ENCODE measurements at places on chromosomes 7 and 10.

DNA sequence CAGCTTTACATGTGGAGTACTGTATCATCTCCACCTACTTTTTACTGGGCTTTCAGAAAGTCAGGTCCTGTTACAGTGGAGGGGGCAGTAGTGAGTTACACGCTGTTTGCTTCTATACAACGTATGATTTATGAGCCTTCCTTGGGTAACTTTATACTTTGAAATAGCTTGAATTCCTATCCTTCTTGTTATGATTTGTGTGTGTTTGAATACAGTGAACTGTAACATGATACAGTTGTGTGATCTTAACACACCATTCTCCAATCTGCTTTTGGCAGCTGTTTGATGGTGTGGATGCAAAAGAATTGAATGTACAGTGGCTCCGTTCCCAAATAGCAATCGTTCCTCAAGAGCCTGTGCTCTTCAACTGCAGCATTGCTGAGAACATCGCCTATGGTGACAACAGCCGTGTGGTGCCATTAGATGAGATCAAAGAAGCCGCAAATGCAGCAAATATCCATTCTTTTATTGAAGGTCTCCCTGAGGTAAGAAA is 41.7 kb downstream of the SP8 start:
- DNase-seq: no peak

DNA sequence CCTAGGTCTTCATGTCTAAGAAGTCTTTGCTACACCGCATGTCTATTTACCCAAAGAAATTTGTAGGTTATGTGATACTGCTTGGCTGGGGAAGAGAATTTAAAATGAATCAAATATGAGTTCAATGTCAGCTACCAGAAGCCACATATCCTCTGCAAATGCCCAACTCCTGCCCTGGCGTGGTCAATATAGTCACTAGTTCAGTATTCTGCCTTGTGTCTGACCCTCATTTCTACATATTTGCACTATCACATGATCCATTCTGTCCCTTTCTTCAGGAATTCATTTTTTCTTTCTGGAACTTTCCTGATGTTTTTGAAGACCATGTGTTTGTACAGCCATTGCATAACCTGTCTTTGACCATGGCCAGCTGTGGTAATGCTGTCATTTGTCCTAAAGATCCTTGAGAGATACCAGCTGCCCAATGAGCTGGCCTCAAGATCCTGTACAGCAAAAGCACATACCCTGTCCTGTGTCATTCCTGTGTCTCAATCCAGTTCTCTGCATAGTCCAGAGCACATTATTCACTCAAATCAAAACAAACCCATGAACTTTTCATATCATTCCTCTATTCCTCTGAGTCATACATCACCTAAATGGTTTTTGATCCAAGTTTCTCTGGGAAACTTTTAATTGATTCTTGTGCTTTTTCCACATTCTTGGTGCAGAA is 524.5 kb downstream of the PARD3 start:
- DNase-seq: no peak

DNA sequence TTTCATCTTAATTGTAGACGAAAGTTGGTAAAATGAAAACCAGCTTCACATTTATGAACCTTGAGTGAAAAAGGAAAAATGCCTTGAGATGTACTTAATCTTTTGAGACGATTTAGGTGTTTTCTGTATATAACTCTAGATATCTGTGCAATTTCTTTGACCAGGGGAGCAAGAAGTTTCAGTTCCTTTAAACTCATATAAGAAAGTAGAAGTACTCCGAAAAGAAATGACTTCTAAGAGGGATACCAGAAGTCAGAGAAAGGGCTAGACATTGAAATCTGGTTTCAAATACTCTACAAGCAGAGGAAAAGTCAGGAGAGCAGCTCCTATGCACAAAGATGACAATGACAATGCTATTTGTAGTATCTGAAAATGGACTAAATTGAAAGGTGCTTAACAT is 303.7 kb downstream of the BAMBI start:
- DNase-seq: no peak

DNA sequence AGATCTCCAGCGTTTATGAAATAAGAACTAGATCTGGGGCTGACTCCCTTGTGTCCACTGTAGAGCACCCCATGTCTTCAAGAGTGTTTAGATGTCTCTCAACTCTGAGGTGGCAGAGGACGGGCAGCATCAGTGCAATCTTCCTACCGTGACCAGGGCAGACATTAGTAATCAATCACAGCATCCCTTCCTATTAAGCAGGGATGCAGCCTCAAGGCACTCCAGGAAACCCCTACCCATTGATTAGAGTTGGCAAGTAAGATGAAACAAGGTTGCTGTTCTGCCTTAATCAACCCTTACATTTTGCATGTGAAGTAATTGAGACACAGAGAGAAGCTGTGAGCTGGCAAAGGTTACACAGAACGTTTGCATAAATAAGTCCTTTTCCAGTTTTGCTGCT is 283.7 kb upstream of the ZMIZ1 start:
- DNase-seq: no peak

DNA sequence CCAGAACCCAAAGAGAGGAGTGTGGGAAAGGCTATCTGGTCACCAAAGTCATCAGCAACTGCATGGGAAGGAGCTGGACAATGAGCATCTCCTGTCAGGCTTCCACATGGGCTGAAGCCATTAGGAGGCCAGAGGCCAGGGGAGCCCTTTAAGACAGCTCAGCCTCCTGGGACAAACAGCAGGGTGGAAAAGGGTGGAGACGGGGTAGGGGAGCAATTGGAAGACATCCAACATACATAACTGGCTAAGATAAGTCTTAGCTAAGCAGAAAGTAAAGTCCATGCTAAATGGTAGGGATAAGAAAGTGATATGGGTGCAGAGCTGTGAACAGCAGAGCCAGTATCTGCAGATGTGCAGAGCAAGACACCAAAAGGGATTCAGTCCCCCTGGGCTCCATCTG is 1.5 kb upstream of the OAT start:
- no peak for DNase-seq

- no peak for DNase-seq
Measured at GRCh38 chr10:16408379-16408778, 28.4 kb upstream of the PTER start.

DNA sequence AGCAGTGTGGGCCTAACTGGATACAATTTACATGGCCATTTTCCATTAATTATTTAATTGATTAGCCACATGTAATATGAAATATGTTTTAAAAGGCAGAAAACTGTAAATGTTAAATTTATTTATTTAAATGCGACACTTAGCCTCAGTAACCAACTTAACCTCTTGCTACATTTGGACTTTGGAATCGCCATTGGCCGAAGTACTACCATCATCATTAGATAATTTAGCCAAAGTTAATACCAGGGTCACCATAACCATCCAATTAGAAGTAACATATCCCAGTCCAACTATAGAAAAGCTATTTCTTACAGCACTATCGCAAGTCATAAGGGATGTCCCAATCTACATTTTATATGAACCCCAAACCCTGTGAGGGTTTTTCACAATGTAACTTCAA is 558.6 kb upstream of the IGFBP3 start:
- DNase-seq: no peak

GRCh38 chr10:57759777-57760176 is 507.9 kb downstream of the IPMK start:
- DNase-seq: no peak

DNA sequence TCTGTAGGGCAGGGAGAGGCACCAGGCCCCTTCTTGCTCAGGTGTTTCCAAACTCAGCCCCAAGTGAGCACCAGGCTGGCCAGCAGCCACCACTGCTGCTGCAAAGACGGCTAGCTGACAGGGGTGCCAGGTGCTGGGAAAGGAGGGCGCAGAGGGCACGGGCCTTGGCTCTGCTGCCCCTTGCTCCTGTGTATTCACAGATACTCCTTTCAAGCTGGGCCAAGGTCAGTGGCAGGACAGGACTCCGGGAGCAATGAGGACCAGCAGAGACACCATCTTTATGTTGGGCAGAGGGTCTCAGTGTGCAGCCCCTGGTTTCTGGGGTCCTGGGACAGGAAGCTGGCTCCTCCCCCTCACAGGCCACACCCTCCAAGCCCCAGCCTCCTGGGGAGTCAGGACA is 110.1 kb downstream of the SMURF1 start:
- no peak for DNase-seq

DNA sequence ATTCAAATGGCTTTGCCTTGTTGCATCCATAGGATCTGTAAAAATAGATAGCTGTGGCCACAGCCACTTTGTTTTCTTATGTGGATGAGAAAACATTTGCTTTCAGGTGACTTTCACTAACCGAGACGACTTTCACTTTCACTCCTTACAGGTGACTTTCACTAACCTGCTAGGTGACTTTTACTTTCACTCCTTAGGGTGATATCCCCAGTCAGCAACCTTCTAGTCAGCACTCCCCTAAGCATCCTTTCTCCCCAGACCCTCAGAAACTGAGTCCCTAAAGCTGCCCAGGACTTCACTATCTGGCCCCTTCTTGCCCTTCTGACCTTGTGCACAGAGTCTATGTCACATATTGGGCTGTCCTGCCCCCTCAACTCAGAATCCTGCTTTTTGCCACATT is 177.5 kb downstream of the RELN start:
- DNase-seq: no peak

GRCh38 chr10:131025333-131025732 is 286.2 kb downstream of the TCERG1L start:
- no peak for DNase-seq

- no peak for DNase-seq
Measured at GRCh38 chr10:91036807-91037411, 116.0 kb upstream of the ANKRD1 start.

GRCh38 chr10:71687077-71687476 is 32.5 kb downstream of the C10orf105 start:
- DNase-seq: no peak

GRCh38 chr7:17948526-17949238 is 8.4 kb upstream of the SNX13 start:
- no peak for DNase-seq

DNA sequence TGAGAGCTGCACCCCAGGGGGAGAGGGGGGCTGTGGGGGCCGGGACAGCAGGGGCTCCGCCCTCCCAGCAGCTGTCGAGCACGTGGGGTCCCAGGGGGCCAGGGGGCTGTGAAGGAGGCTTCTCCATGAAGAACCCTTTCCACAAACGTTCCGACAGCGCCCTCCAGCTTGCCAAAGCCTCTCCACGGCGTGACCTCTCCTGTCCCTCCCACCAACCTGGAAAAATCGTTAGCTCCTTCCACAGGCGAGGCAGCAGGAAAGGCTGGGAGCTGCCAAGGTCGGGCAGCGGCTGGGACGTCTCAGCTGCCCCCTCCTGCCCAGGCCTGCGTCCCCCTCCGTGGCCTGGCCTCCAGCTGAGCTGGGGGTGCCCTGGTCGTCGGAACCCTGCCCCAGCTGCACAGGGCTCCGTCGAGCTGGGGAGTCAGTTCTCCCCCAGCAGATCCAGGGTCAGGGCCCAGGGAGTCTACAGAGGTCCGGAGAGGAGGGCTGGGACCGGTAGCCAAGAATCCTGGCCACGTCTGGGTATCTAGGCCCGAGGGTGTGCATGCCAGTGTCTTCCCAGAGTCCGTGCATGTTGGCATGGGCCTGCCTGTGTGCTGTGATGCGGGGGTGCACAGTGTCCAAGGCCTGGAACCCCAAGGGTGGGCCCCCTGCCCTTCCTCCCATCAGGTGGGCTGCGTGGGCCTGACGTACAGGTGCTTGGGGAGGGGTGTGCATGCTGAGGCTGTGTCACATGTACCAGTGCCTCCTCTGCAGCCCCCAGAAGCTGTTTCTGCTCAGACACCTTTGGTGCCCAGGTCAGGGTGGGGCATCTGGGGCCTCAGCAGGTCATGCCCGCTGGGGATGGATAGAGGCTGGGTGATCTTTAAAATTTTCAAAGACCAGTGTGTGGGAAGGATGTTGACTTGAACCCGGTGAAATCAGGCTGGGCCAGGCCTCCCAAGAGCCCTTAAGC is 66.5 kb downstream of the UNCX start:
- no peak for DNase-seq

DNA sequence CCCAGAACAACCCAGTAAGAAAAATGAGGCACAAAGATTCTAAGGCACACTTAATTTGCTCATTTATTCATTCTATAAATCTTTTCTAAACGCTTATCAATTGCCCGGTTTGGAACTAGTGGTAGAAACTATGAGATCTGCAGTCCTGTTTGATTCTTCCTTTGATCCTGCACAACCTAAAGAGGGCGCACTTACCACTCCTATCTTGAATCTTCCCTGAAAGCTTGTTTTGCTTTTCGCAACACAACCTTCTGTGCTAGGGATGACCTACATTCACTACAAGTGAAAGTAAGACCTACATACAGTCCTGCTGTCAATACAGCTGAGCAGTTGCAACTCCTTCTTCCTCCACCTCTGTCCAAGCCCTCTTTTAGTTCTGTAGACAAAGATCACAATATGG is 12.6 kb upstream of the ARL4A start:
- DNase-seq: no peak

DNA sequence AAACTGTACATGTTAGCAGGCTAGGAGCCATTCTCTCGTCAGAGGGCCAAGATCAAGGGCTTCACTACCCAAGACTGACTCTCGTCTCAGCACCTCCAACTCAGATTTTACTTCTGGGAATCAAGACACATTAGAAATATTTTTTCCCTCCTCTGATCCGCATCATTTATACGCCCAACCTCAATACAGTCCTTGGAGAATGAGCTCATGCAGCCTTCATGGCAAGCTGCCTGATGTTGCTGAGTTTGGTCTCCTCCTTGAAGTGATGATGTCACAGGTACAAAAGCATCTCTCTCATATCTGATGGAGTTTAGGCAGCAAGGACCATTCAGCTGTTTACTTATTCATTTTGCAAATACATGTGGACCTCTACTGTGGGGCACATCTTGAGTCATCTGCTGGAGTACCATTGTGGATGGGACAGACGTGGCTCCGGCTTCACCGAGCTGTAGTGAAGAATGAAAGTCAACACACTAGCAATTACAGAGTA is 114.0 kb downstream of the BMPER start:
- no peak for DNase-seq

DNA sequence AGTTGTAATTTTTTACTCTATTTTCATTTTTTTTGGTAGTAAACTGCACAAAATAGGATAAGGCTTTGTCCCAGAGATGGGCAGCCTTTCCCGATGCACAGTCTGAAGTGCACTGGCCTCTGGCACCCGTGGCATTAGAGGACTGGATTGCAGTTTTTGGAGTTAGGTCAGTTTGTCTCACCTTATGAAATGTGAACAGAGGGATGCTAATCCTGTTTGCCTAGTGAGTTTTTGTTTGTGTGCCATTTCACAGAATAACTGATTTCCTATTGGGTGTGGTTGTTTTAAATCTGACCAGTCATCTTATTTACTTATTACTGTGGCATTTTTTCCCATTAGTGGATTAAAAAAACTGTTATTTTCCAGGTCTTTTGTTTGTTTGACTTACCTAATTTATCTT is 109.5 kb upstream of the GATA3 start:
- no peak for DNase-seq
